ENCODE measurements at places on chromosomes 6 and 20.

DNA sequence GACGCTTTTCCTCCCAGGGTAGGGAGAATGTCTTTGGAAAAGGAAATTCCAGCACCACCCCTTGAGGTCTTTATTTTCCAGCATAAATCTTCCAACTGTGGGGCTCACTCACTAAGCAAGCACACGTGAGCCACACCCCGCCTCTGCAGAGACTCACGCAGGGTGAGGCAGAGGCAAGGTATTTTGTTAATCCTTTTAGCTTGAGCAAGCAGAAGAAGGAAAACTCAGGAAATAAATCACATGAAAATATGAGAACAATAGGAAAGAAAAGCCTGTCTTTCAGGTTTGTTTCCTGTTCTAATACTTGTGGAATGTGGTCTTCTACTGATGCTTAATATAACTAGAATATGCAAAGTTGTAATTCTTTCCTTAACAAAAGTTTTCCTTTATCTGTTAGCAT is 4.1 kb upstream of the PHACTR2 start:
- DNase-seq = no peak

DNA sequence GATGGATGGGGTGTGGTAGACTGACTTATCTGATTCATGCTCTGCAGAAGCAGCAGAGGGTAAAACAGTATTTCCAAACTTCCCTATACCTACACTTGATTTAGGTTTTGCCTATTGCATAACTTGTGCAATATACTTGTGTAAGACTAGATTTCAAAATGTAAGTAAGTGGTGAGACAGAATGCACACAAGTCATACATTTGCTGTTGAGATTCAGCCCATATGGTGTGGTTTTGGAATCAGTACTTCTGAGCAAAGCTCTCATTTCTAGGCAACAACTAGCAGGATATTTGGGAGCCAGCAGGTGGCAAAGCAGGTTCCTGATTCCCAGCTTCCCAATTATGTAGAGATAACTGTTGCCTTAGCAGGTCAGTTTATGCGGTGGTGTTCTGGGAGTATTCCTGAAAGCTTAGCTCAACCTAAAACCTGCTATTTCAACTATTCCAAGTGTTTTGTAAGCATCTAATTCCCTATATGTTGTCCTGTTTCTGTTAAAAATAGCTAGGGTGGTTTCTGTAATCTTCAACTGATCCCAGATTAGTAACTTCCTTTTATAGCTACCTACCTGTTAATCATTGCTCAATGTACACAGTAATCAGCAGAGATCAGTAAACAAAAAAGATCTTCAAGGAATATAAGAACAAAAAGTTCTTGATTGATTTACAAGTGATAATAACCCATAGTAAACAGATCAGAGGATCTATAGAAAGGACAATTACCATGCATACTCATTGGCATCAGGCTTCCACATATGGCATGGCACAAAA is 8.5 kb upstream of the FABP7 start:
- DNase-seq = no peak

GRCh38 chr6:161226009-161226964 is 47.6 kb downstream of the AGPAT4 start:
- peak; percentile 9 for DNase-seq

GRCh38 chr6:161363286-161363685 is 89.4 kb upstream of the AGPAT4 start:
- DNase-seq = no peak

GRCh38 chr6:155038104-155038503 is 43.0 kb downstream of the TIAM2 start:
- no peak for DNase-seq

DNA sequence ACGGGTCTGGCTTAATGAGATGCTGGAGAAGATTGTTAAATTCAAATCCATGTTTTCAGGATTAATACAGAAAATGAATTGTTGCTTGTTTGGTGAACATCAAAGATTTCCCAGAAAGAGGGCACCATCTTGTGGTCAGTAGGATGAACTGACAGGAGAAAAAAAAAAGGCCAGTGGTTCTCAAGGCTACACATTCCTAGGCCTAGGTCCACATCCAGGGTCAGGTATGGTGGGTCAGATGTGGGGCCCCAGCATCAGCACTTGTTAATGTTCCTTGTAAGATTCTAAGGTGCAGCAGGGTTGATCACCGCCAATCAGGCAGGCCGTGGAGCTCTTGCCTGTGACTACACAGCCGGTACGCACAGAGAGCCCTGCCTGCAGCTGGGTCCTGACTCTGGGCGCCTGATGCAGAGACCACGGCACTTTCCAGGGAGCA is 34.0 kb upstream of the FOXO3 start:
- DNase-seq = no peak

DNA sequence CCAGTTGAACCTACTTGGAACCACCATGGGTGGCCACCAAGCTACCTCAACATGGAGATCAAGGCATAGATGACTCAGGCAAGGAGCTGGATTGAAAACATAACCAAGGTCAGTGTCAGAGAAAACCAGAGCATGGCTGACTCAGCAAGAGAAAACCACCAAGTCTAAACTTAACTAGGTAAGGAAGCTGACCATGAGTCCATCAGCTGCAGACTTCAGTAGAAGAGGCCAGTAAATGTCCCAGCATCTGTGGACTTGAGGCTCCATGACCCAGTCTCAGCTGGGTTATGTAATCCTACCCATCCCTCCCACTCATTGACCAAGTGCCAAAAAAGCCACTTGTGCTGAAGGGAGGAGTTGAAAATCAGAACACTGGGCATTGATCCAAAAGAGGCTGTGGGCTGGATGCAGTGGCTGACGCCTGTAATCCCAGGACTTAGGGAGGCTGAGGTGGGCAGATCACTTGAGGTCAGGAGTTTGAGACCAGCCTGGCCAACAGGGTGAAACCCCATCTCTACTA is 93.7 kb upstream of the CBLN4 start:
- no peak for DNase-seq

DNA sequence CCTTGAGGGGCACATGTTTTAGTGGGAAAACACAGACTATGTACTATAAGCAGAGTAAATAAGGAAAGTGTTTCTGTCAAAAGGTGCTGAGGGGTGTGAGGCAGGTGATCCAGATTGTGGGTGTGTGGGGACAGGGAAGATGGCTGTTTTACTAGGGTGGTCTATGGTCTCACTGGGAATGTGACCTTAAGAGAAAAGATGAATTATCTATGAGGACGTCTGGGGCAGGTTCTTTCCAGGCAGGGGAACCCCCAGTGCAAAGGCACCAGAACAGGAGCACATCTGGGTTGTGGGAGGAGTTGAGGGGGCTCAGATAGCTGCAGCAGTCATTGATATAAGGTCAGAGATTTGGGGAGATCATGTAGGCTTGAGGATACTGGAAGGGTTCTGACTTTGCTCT is 18.2 kb upstream of the POLR1H start:
- no peak for DNase-seq

DNA sequence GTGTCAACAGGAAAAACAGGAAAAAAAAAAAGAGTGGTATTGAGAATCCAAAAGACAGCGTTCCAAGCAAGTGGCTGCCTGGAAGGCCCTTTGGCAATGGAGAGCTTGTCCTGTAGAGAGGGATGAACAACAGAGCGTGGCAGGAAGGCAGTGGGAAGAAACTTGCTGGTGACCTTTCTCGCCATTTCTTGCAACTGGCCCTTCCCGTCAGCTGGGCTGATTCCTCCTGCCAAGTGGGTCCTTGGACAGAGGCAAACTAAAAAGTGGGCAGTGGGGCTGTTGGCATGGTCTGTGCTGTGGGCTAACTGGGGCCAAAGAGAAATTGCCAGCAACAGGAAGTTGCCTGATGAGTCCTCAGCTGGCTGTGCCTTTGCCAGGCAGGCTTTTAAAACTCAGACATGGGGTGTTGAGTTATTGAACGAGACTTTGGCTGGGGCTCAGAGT is 43.9 kb upstream of the CLDN20 start:
- no peak for DNase-seq

GRCh38 chr6:62797190-62797589 is 414.1 kb upstream of the FKBP1C start:
- DNase-seq = no peak

DNA sequence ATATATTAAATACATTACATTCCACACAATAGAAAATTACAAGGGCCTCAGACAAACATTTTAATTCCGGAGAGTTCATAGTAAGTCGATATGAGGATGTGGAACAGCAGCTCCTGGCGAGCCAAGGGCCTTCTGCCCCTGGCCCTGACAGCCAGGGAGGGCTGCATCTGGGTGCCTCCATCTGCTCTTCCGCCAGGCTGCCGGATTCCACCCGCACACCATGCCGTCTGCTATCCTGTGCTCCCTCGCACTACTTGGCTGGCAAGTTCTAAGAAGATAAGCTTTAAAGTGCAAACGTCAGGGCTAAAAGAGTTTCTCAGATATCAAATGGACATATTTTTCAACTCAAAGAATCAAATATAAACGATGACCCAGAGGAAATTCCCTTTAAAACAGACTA is 656.3 kb upstream of the NOX3 start:
- DNase-seq = no peak

GRCh38 chr20:51789434-51789833 is 12.9 kb downstream of the SALL4 start:
- no peak for DNase-seq
